Endothelial cell of umbilical vein (primary cell): ENCODE measurements at places on chromosomes 2 and 18.

DNA sequence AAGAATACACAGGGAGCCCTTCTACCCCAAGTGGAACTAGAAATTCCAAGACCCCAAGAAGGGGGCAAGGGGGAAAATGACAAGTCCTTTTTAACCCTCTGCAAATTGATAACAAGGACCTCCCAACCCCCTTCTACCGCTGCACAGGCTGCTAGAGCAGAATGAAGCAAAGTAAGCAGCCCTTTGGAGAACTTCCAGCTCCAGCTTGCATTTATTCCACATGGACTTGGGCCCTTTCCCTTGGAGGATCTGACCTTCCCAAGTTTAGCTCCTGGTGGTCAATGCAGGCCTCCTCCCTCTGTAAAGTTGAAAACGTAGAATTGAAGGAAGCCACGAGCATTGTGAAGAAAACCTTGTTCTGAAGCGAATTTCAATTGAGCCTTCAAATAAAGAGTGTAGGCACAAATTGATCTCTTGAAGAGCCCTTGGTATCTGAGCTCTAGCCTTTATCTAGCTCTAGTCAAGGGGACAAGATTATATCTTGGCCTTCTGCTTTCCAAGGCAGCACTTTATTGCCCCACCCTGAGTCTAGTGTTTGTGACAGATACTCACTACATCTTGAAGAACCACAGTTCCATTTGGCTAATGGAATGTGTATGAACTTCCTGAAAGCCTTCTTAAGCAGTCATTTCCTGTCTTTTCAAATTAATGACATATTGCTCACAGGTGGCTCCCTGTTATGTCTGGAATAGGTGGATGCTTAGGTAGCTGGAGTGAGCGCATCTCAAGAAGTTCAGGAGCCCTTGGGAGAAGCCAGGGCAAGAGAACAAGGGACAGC lies 37.2 kb downstream of the SLC14A2 start:
- DNase-seq = no peak

- no peak for DNase-seq
Observed at GRCh38 chr2:118059919-118060478, 28.3 kb upstream of the INSIG2 start.

DNA sequence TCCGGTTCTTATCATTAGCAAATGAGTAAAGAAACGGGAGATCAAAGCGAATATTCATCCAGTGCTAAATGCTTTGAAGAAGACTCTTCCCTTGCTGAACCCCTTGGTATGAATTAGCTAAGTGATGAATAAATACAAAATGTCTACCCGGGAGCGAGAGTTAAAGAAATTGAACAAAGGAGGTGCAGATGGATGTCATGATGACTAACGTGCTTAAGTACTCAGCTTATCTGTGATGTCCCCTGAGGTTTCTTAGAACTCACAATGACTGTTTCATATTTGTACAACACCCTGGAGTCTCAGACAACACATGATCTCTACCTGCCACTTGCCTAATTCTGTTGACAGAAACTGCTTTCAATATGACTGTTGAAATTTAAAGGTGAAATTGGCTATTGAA lies 148.5 kb downstream of the TMEM200C start:
- DNase-seq = no peak

GRCh38 chr18:55856229-55856628 lies 268.2 kb upstream of the TCF4 start:
- DNase-seq = peak; percentile 64

DNA sequence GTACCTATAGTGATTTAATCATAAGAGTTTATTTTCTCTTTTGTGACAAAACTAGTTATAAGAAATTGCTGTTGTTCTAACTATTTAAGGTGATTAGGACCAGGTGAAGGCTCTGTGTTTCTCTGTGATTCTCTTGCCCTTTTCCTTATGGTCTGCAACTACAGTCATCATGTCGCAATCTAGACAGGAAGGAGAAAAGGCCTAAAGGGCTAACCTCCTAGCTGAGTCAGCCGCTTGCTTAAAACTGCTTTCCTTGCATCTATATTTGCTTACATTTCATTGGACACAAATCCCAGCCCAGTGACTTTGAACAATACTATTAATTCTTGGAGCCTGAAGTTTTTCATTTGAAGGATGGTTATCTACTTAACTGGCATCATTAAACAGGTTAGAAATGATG lies 93.1 kb downstream of the PIK3C3 start:
- peak; percentile 76 for DNase-seq
